Eye (tissue), 1 donor: ENCODE measurements at places on chromosomes 16 and 17.

DNA sequence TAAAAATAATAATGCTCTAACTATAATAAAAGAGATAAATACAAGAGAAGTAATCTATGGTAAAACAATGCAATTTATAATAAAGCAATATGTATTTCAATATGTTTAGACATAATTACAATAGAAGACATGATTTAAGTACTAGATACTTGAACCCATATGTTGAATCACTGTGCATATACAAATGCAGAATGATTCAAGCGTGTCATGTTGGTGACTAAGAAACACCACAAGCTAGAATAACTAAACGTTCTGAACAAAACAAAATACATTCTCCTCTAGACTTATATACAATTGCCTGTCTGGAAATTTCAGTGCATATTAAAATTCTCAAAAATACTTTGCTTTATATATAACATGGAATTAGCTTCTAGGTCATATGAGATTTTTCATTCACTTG is 11.2 kb downstream of the TADA2A start:
- no peak for DNase-seq

DNA sequence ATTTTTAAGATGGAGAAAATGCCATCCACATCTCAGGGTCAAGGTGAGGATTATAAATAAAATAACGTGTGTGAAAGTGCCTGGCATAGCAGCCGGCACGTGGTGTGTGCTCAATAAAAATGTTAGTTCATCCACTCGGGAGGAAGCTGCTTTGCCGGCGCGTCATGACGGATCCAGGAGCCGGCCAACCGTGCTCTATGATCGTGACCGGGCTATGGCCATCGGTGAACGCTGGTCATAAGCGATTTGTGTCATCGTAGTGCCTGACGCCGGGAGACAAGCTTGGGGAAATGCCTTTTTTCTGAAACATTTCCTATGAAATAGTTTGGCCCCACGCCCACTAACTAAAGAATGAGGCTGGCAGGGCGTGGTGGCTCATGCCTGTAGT is 74.0 kb downstream of the CMC2 start:
- DNase-seq: peak; percentile 82

DNA sequence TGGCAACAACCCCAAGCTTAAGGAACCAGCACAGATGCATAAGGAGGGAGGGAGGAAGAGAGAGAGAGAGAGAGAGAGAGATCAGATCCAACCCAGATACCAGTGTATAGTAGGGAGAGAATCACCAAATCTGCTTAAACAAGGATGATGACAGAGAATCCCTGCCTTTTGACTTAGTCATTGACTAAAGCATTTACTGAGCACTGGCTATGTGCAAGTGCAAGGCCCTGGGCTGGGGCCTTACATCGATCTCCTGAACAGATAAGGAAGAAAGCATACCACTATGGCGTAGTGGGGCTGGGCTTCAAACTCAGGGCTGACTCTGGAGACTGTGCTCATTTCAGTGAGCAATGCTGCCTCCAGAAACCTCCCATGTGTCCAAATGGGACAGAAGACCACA is 15.8 kb downstream of the TSNAXIP1 start:
- no peak for DNase-seq

GRCh38 chr17:70076831-70077230 is 1.8 kb downstream of the KCNJ16 start:
- DNase-seq: no peak

DNA sequence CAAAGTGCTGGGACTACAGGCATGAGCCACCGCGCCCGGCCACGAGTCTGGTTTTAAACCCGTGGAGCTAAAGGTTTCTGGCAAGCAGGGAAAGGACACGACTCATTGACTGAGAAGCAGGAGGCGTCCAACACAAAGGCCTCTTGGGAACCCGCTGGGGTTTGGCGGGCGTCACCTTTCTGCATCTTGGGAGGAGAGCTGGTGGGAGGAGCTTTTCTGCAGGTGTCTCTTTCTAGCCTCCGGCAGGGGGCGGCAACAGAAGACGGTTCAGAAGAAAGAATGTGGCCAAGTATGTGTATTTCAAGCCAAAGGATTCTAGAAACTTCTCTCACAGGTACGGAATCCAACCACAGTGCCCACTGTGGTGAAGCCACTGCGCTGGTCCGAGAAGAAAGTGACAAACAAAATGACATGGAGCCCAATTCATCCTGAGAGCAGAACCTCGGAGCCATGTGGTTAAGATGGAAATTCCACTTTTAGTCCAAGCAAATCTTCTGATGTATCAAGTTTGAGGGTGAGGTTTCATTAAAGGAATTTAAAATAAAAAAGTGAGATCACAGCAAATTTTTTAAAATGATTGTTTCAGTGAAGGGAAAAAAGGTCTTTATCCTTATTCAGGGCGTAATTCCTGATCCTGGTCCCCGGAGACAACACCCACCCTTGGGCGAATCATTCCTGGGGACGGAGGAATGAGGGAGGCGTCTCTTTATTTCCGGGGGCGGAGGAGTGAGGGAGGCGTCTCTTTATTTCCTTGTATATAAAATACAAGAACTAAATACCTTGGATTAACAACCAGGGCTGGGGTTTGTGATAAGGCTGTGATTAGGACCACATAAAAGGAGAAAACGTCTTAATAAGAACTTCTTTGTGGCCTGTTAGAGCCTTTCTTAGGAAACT is 97.6 kb downstream of the MRM3 start:
- peak; percentile 77 for DNase-seq

DNA sequence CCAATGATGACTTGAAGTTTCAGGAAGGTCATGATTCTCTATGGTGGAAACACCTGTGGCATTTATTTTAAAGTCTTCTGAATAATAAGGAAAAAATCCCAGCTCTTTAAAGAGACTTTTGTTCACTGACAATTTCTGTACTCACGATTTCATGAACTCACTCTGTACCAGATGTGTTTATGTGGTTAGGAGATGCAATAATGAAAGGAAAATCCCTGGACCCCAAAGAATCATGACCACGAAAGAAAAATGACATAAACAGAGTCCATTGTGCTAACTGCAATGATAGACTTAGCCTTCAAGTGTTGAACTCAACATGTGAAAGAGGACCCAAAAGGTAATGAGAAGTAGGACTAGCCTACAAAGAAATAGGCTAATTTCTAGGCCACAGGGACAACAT is 947.5 kb downstream of the CDH11 start:
- DNase-seq: no peak

GRCh38 chr17:28427371-28427770 is 21.4 kb upstream of the SLC46A1 start:
- DNase-seq: peak; percentile 75

- DNase-seq: no peak
Measured at GRCh38 chr16:49952386-49952785, 72.6 kb upstream of the CNEP1R1 start.

GRCh38 chr16:83068686-83069085 is 441.9 kb downstream of the CDH13 start:
- peak; percentile 6 for DNase-seq

DNA sequence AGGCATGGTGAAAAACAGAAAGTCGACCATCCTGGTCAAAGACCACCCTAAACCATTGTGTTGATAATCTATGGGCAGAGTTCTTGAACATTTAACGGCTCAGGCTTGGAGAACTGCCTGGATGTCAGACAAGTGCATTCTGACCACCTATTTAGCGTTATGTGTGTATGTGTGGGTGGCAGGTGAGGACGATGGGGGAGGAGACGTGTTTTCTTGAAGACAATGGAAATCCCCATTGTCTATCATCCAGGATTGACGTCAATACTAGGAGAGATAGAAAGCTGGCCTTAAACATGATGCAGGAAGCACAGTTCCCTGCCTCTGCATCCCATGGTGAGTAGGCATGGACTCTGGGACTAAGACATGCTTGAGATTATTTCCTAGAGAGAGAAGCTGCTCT is 157.4 kb upstream of the MAF start:
- DNase-seq: no peak

DNA sequence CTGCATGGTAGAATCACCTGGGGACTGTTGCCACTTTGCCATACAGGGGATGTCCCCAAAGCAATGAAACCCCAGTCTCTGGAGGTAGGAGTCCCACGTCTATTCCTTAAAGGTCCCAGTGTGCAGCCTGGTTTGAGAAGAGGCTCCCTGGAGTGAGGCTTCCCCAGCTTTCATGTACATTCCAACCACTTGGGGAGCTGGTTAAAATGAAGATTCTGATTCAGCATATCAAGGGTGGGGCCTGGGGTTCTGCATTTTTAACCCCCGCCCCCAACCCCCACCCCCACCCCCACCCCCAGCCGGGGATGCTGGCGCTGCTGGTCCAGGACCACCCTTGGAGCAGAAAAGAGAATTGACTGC is 241.2 kb downstream of the FOXL1 start:
- no peak for DNase-seq

GRCh38 chr16:19294156-19294649 is 8.7 kb downstream of the CLEC19A start:
- DNase-seq: no peak

- DNase-seq: no peak
Measured at GRCh38 chr17:27565874-27566670, 64.9 kb upstream of the LGALS9 start.

DNA sequence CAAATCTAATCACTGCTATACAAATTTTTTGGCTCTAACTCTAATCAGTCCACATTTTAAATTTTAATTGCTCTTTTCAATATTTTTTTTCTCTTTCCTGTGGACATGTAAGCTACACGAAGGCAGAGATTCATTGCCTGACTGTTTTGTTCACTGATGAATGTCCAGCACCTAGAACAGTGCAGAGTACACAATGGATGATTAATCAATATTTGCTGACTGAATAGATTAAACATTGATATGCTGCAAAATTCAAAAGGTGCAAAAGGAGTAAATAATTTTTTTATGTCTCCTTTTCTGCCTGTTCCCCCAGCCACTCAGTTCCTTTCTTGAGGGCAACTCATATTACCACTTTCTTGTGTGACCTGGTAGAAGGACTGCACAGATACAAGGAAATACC is 32.8 kb downstream of the SCNN1B start:
- DNase-seq: no peak
